ENCODE measurements at places on chromosomes 5 and 9. TPM values are rescaled to one million over a fixed set of nuclear protein-coding genes. Genes with fewer than 3 reads are reported as not detected.
A peak's percentile ranks its signal among the peaks of the same experiment; 100 is the strongest.

The BSPRY gene
- not detected for total RNA-seq

The PRDM9 gene
- not detected for total RNA-seq

The PKD2L2 gene
- total RNA-seq, result not detected

- DNase-seq, result no peak
- H3K27me3 ChIP-seq, result no peaks in the 10 kb centered on the region
- H3K4me1 ChIP-seq, result no peaks in the 10 kb centered on the region
- H3K36me3 ChIP-seq, result no peaks in the 10 kb centered on the region
These were observed 133.4 kb downstream of the GRIA1 start for GRCh38 chr5:153623751-153624450.

The TMEM174 gene
- not detected for total RNA-seq

The FOXD1 gene
- not detected for total RNA-seq

GRCh38 chr5:60551829-60552228 lies 148.1 kb downstream of the DEPDC1B start:
- H3K27me3 ChIP-seq, result no peaks in the 10 kb centered on the region
- H3K27ac ChIP-seq, result no peak overlapping the region
- no peaks in the 10 kb centered on the region for H3K4me1 ChIP-seq
- no peak overlapping the region for H3K4me3 ChIP-seq
- no peak for DNase-seq
- H3K36me3 ChIP-seq, result no peaks in the 10 kb centered on the region

DNA sequence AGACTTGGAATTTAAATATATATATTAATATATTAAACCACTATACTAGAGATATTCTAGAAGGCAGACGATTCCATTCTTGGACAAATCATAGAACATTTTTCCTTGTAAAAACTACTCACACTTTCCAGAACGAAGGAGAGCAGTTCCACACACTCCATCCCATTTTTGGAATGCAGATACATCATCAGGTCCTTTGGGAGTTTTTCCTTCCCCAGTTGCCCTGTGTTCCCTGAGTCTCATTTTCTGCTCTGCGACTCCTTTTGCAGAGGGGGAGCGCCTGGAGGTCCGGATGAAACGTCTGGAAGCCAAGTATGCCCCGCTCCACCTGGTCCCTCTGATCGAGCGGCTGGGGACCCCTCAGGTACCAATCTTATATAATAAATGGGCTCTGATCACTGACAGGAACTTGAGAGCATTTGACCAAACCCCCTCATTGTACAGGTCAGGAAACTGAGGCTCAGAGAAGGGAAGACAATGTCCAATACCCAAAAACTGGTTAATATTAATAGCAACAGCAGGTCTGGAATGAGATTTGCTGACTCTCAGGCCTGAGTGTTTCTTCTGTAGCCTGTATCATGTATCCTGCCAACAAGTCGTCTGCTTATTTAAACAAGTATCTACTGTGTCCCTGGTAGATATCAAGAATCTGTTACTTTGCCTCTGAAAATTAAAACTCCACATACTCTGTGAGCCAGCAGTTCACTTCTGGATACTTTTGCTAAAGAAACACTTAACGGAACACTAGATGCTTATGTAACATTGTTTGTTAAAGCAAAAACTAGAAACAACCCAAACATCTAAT lies 76.8 kb upstream of the NIPAL4 start:
- no peaks in the 10 kb centered on the region for H3K4me1 ChIP-seq
- no peak overlapping the region for H3K4me3 ChIP-seq
- no peak overlapping the region for H3K27ac ChIP-seq
- peaks cover 57% of the 10 kb centered on the region for H3K36me3 ChIP-seq
- no peaks in the 10 kb centered on the region for H3K27me3 ChIP-seq

GRCh38 chr5:151477101-151477500 lies 29.7 kb downstream of the SLC36A1 start:
- H3K4me3 ChIP-seq, result no peak overlapping the region
- no peaks in the 10 kb centered on the region for H3K4me1 ChIP-seq
- H3K27ac ChIP-seq, result no peak overlapping the region
- peaks cover 10% of the 10 kb centered on the region for H3K36me3 ChIP-seq
- DNase-seq, result no peak

GRCh38 chr9:38380872-38381534 lies 11.5 kb upstream of the ALDH1B1 start:
- DNase-seq, result no peak
- H3K27ac ChIP-seq, result no peak overlapping the region
- H3K27me3 ChIP-seq, result no peaks in the 10 kb centered on the region
- H3K36me3 ChIP-seq, result no peaks in the 10 kb centered on the region
- H3K4me1 ChIP-seq, result no peaks in the 10 kb centered on the region

DNA sequence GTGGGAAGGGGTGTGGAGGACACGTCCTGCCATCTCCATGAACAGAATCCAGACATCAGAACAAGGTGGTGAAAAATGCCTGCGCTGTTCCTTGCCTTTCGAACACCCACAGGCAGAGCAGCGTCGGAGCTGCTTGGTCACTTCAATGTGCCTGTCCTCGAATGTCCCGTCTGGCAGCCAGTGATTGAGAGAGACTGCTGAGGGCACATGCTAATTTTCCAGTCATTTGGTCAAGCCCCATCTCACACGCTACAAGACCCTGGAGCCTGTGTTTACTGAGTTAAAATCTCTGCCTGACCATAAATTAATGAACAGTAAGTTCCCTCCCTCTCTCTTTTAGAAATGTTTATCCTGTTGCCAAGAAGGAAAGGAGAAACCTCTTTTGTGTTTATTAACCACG lies 149.3 kb downstream of the NTRK2 start:
- H3K4me1 ChIP-seq, result no peaks in the 10 kb centered on the region
- H3K27ac ChIP-seq, result no peak overlapping the region
- H3K4me3 ChIP-seq, result no peak overlapping the region
- H3K36me3 ChIP-seq, result no peaks in the 10 kb centered on the region
- no peak for DNase-seq
- H3K27me3 ChIP-seq, result no peaks in the 10 kb centered on the region

DNA sequence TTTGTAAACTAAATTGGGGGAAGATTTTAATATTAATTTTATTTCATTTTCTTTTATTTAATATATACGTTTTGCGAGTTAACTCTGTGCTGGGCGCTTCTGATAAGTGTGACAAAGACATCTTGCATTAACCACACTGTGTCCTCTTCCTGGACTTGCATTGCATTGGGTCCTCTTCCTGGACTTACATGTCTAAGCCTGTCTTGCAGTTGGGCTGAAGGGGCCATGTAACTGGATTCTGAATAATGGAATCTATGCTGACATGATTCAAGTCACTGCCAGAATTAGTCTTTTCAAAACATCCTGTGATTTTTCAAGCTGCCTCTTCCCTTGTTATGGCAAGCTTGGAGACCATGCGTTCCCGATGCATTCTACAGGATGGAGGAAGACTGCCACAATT lies 122.6 kb downstream of the TRIM32 start:
- DNase-seq, result no peak
- no peaks in the 10 kb centered on the region for H3K36me3 ChIP-seq
- no peaks in the 10 kb centered on the region for H3K27me3 ChIP-seq
- no peak overlapping the region for H3K4me3 ChIP-seq
- no peak overlapping the region for H3K27ac ChIP-seq

The SLC35D2 gene
- 29.8 TPM for total RNA-seq

DNA sequence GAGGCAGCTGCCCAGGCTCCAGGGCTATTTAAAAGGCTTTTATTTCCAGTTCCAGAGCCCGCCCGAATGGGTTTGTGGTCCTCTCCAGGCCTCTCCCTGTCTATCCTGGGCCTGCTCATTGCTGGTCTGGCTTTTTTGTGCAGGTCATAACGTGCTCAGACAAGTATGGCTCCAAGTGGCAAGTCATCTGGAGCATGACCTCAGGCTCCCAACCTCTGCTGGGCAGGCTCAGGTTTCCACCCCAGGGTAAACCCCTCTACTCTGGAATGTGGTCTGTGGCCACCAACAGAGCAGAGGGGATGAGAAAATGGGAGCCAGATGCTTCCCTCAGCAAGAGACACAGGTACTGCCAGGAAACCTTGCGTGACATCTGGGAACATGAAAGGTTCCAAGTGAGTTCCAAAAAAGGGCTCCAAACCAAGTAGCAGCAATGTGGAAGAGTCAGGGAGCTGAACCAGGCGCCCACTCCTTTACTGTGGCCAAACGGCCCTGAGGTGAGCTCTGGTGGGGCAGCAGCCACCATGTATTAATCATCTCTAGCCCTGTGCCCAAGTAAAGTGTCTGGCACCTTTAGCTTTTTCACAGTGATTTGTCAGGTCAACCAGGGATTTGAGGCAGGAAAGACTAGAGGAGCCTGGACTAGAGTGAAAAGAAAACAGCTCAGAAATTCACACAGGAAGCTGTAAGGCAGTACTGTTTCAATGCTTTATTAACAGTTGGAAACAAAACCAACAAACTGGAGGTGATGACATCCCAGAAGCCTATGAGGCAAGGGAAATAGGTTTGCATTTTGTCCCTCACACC lies 25.7 kb downstream of the PCDHGC5 start:
- peaks cover 43% of the 10 kb centered on the region for H3K36me3 ChIP-seq
- H3K27me3 ChIP-seq, result no peaks in the 10 kb centered on the region
- no peak for DNase-seq

DNA sequence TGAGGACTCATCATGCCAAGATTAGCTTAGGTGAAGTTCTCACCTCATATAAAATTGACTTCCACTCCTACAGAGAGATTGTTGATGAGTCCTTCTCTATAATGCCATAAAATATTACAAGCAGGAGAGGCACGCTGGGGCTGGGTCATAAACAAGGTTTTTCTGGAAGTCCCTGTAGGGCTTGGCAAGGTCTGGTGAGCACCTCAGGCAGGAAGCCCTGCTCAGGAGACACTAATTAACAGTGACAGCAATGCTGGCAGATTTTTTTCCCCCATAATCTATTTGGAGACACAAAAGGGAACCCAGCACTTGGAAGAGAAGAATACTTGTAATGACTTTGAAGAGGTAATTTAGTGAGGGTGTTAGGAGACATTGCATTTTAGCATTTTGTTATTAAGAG lies 118.7 kb downstream of the DIRAS2 start:
- no peak for DNase-seq
- H3K4me3 ChIP-seq, result no peak overlapping the region
- no peaks in the 10 kb centered on the region for H3K36me3 ChIP-seq
- H3K4me1 ChIP-seq, result no peaks in the 10 kb centered on the region
- H3K27ac ChIP-seq, result no peak overlapping the region

DNA sequence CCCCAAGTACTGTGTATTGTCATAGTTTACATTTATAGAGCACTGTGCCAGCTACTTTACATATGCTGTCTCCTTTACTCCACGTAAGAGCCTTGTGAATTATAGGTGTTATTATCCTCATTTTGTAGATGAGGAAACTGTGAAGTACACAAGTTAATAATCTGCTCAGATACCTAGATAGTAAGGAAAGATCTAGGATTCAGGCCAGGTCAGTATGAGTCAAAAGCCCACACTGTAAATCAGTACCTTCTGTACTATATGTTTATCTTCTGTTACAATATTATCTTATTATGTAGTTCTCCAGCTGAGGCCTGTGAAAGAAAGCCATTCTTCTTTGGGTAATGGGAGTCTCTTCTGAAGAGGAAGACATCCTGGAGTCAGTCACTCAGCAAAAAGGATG lies 72.4 kb upstream of the TLX3 start:
- no peak overlapping the region for H3K4me3 ChIP-seq
- H3K36me3 ChIP-seq, result no peaks in the 10 kb centered on the region
- no peaks in the 10 kb centered on the region for H3K4me1 ChIP-seq
- no peak for DNase-seq
- H3K27ac ChIP-seq, result no peak overlapping the region
- no peaks in the 10 kb centered on the region for H3K27me3 ChIP-seq

The LCN9 gene
- not detected for total RNA-seq

The PDGFRB gene
- not detected for total RNA-seq

GRCh38 chr9:133882849-133883755 lies 109.0 kb downstream of the VAV2 start:
- no peaks in the 10 kb centered on the region for H3K36me3 ChIP-seq
- H3K4me3 ChIP-seq, result no peak overlapping the region
- H3K4me1 ChIP-seq, result no peaks in the 10 kb centered on the region

- H3K4me3 ChIP-seq, result no peak overlapping the region
- H3K4me1 ChIP-seq, result no peaks in the 10 kb centered on the region
- H3K36me3 ChIP-seq, result no peaks in the 10 kb centered on the region
- no peak for DNase-seq
- H3K27me3 ChIP-seq, result no peaks in the 10 kb centered on the region
These were observed 502.0 kb downstream of the BNC2 start for GRCh38 chr9:16368237-16369087.

DNA sequence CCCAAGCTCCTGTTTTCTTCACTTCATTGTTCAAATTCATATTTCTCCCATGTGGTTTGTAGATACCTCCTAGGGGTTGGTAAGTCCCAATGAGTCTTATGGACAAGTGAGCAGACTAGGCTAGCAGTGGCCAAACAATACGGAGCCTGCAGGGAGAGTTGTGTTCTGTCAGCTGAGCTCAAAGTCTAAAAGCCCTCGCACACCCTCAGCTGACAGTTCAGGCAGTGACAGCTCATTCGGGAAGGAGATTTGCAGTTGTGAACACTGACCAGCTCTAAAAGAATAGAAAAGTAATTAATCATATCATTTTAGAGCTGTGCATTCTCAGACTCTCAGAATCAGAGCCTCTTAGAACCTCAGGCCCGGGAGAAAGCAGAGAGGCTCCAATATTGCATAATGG lies 95.1 kb downstream of the SH3TC2 start:
- no peaks in the 10 kb centered on the region for H3K27me3 ChIP-seq
- DNase-seq, result no peak
- H3K36me3 ChIP-seq, result no peaks in the 10 kb centered on the region

DNA sequence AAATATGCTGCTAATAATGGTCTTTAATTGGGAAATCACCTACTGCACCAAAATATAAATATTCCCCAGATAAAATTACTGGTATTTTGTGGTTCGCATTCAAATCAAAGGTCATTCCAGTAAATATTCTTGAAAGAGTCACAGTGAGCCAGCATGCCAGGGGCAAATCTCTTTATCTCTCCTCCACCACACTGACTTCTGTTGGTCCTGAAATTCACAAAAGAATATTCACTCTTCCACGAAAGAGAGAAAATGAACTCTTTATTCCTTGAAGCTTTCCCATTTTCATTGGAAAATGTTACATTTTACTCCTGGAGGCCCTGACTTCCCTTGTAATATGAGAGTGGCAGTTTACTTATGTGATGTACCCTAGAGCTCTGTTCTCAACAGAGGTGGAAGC lies 39.7 kb downstream of the ZNF366 start:
- H3K36me3 ChIP-seq, result no peaks in the 10 kb centered on the region
- no peak for DNase-seq
- no peak overlapping the region for H3K27ac ChIP-seq
- no peaks in the 10 kb centered on the region for H3K4me1 ChIP-seq
- no peaks in the 10 kb centered on the region for H3K27me3 ChIP-seq
- H3K4me3 ChIP-seq, result no peak overlapping the region

GRCh38 chr9:2023042-2023441 lies 7.9 kb downstream of the SMARCA2 start:
- peaks cover 100% of the 10 kb centered on the region for H3K4me1 ChIP-seq
- no peaks in the 10 kb centered on the region for H3K36me3 ChIP-seq
- DNase-seq, result no peak
- no peaks in the 10 kb centered on the region for H3K27me3 ChIP-seq
- H3K27ac ChIP-seq, result peak overlapping the region; percentile 37

The MLANA gene
- total RNA-seq, result not detected

DNA sequence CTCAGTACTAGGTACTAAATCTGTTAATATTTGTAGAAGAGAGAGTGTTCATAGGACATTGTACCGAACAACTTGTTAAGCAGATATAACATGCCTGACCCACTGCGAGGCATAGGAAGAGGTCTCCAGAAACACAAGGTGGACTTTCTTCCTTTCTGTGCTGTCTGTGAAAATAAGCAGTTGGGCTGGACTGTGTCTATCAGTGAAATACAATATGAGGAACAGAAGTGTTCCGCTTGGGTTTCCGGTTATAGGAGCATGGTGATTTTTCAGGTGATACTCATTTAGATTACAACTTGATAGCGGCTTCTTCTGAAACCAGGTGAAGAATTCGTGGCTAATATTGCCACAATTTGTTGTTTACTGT lies 60.9 kb upstream of the TLR4 start:
- H3K4me1 ChIP-seq, result peaks cover 4% of the 10 kb centered on the region
- no peak overlapping the region for H3K27ac ChIP-seq
- no peaks in the 10 kb centered on the region for H3K27me3 ChIP-seq
- H3K36me3 ChIP-seq, result no peaks in the 10 kb centered on the region
